Pulmonary artery endothelial cell (primary cell): ENCODE measurements at places on chromosomes 4 and X. TPM values are rescaled to one million over a fixed set of nuclear protein-coding genes. Genes with fewer than 3 reads are reported as not detected.

GPC3 gene
- not detected in 2 replicates for total RNA-seq

PDZD11 gene
- total RNA-seq, result 33.9 and 37.7 TPM in 2 replicates

GRCh38 chrX:107628662-107629539 is 591 bp downstream of the PRPS1 start:
- DNase-seq, result no peak

DNA sequence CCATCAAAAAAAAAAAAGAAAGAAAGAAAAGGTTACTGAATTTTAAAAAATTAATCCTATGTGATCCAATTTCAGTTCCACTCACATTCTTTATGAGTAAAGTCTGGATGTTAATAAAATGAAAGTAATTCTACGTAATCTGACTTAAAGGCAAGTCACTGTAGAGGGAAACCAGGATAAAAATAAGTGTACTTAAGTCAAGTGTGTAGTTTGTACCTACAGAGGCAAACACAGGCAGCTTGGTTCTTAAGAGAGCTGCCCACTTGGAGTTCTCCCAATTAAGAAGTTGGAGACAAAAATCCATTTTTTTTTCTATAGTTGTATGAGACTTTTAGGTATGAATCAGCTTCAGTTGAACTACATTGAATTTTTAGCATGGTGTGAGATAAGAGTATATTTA is 7.0 kb upstream of the LRAT start:
- no peak for DNase-seq

DNA sequence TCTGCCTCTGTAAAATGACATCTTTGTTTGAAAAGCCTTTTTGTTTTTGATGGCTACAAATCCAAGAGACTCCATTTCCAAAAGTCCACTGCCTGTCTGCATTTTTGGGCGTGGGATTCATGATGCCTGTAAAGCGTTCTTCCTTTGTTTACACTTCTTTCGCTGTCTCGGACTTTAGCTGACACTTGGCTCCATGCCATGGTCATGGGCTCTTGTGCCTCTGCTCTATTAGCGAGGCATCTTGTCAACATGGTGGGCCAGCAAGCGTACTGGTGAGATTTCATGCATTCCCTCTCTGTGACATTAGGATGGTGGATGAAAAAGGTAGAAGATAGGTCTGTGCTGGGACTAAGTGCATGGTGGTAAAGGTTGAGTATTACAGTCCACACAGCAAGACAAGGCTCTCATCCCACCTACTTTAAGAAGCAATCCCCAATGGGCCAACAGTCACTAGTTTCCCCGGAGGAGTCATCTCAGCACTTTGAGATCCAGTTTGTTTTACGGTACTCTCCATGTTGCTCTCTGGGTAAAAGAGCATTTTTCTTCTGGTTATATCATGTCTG is 298.2 kb upstream of the KLF3 start:
- no peak for DNase-seq

GRCh38 chrX:734362-734761 is 103.8 kb downstream of the SHOX start:
- no peak for DNase-seq

- no peak for DNase-seq
Observed at GRCh38 chr4:102843938-102844337, 16.6 kb upstream of the UBE2D3 start.
